ENCODE measurements at places on chromosomes 7 and 10. TPM values are rescaled to one million over a fixed set of nuclear protein-coding genes. Genes with fewer than 3 reads are reported as not detected.

The ALOX5 gene
- 1.8 TPM for total RNA-seq

The INHBA gene
- 103 TPM for total RNA-seq

The PIK3CG gene
- total RNA-seq, result 0.82 TPM

The OPALIN gene
- total RNA-seq, result not detected

- H3K27ac ChIP-seq, result peak overlapping the region; percentile 67
- H3K27me3 ChIP-seq, result no peaks in the 10 kb centered on the region
Observed at GRCh38 chr10:33234831-33235237, 99.6 kb downstream of the NRP1 start.

DNA sequence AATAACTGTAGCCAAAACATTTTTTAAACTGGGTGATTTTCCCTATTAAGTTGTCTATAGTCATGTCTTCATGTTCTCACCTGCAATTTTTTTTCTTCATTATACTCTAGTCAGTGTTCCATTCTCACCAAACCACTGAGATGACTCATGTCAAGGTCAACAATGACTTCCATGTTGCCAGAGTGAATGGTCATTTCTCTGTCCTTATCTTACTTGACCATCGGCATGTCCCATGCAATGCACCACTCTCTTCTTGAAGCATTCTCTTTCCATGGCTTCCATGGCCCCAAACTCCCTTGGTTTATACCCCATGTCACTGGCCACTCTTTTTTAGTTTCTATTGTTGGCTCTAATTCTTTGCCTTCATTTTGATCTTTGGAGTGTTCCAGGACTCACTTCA is 173.9 kb downstream of the PPP1R17 start:
- no peaks in the 10 kb centered on the region for H3K27me3 ChIP-seq
- H3K36me3 ChIP-seq, result peaks cover 2% of the 10 kb centered on the region
- DNase-seq, result no peak
- H3K27ac ChIP-seq, result no peak overlapping the region
- no peak overlapping the region for H3K4me3 ChIP-seq
- H3K4me1 ChIP-seq, result no peaks in the 10 kb centered on the region

DNA sequence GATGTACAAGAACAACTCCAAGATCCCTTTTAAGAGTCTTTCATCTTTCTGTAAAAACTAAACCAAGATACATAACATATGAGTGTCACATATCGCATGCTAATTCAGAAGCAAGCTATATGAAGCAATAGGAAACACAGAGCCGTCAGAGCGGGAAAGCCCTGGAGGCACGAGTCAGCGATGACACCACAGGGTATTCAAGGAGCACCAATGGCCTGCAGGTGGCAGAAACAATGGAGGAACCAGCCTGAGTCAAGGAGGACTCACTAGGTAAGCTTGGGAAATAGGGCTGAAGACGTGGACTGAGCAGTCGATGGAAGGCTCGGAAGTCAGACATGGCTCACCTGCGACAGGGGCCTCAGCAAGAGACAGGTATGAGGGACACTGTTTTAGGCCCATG is 214.4 kb downstream of the FAM107B start:
- H3K4me1 ChIP-seq, result peaks cover 3% of the 10 kb centered on the region
- H3K27ac ChIP-seq, result no peak overlapping the region
- H3K36me3 ChIP-seq, result no peaks in the 10 kb centered on the region
- H3K4me3 ChIP-seq, result no peak overlapping the region
- peak; percentile 57 for DNase-seq
- no peaks in the 10 kb centered on the region for H3K27me3 ChIP-seq

- no peak overlapping the region for H3K27ac ChIP-seq
- no peaks in the 10 kb centered on the region for H3K4me1 ChIP-seq
- no peaks in the 10 kb centered on the region for H3K36me3 ChIP-seq
- H3K27me3 ChIP-seq, result no peaks in the 10 kb centered on the region
- H3K4me3 ChIP-seq, result no peak overlapping the region
Observed at GRCh38 chr7:128424686-128425275, 15.0 kb upstream of the IMPDH1 start.

DNA sequence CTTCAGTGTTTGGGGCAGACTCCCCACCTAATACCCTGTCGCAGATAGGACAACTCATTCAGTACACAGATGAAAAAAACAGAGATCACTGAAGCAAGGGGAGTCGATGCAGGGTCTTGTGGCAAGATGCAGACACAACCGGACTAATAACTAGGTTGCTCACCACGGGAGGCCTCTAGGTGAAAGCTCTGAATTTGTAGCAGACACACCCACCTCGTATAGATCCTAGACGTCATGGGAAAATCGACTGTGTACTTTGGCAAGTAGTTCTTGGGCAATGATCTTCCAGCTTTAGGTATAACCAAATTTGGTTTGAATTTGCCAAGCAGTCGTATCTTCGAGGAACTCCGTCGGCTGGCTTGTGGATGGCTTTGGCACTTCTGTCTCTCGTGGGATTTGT is 88.1 kb downstream of the TCF7L2 start:
- H3K36me3 ChIP-seq, result no peaks in the 10 kb centered on the region
- H3K27me3 ChIP-seq, result no peaks in the 10 kb centered on the region
- DNase-seq, result no peak
- H3K27ac ChIP-seq, result no peak overlapping the region
- H3K4me1 ChIP-seq, result no peaks in the 10 kb centered on the region

DNA sequence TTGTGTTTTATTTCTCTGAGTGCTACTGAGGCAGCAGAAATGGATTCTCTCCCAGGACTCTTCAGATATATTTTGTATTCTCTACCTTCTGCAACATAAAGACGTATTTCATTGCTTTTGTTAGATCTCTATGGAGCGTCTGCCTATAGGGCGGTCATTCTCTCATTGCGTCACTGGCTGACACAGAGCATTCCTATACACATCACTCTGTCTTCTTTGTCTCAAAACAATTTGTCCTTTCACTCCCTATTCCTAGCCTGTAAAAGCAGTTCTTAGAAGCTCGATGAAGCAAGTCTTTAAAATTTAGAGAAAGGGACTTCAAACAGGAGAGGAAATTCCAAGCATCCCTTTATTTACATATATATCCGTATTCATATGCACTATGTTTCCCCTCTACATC is 120.6 kb downstream of the CPED1 start:
- H3K4me1 ChIP-seq, result no peaks in the 10 kb centered on the region
- no peaks in the 10 kb centered on the region for H3K27me3 ChIP-seq
- no peak overlapping the region for H3K27ac ChIP-seq
- no peak overlapping the region for H3K4me3 ChIP-seq
- H3K36me3 ChIP-seq, result no peaks in the 10 kb centered on the region

- no peak overlapping the region for H3K4me3 ChIP-seq
- H3K36me3 ChIP-seq, result no peaks in the 10 kb centered on the region
- no peaks in the 10 kb centered on the region for H3K27me3 ChIP-seq
Observed at GRCh38 chr7:1915326-1915725, 245.2 kb downstream of the ELFN1 start.

- DNase-seq, result no peak
- no peaks in the 10 kb centered on the region for H3K27me3 ChIP-seq
- H3K36me3 ChIP-seq, result no peaks in the 10 kb centered on the region
- H3K4me1 ChIP-seq, result peaks cover 18% of the 10 kb centered on the region
- H3K4me3 ChIP-seq, result no peak overlapping the region
Observed at GRCh38 chr7:1939434-1940401, 269.6 kb downstream of the ELFN1 start.

Data from astrocyte (in vitro differentiated cells and primary cell).